ENCODE measurements at places on chromosomes 1 and 21.

- DNase-seq, result no peak
Measured at GRCh38 chr1:38452246-38452645, 405.7 kb upstream of the POU3F1 start.

GRCh38 chr1:228410671-228411070, 4.0 kb upstream of the TRIM11 start:
- DNase-seq, result no peak

GRCh38 chr1:156422602-156423091, 53.6 kb downstream of the RHBG start:
- DNase-seq, result no peak

GRCh38 chr1:209406168-209406567, 177.3 kb upstream of the CAMK1G start:
- DNase-seq, result no peak

DNA sequence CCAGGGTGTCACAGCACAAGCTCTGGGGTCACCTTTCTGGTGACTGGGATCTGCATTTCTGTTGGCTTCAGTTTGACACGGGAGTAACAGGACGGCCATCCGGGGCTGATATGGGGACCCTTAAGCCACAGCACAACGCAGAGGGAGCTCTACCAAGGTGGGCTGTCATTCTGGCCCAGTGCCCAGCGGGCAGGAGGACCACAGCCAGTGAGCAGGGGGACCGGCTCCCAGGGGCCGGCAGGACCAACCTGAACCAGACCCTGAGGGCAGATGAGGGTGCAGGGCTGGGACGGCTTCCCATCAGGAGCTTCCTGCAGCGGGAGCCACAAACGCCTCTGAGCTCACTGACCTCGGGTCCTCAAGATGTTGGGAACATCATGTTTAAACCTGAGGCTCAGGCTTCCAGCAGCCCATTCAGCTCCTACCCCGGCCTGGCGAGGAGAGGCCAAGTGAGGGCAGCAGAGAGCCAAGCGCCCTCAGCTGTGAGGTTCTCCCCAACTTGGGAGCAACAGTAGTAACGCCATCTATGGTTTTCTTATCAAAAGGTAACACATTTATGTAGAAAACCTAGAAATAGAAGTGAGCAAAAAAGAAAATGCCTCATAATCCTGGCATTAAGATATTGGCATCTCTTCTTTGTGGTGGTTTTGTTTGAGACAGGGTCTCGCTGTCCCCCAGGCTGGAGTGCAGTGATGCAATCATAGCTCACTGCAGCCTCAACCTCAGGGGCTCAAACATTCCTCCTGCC, 26.8 kb downstream of the TMEM201 start:
- peak; percentile 58 for DNase-seq

DNA sequence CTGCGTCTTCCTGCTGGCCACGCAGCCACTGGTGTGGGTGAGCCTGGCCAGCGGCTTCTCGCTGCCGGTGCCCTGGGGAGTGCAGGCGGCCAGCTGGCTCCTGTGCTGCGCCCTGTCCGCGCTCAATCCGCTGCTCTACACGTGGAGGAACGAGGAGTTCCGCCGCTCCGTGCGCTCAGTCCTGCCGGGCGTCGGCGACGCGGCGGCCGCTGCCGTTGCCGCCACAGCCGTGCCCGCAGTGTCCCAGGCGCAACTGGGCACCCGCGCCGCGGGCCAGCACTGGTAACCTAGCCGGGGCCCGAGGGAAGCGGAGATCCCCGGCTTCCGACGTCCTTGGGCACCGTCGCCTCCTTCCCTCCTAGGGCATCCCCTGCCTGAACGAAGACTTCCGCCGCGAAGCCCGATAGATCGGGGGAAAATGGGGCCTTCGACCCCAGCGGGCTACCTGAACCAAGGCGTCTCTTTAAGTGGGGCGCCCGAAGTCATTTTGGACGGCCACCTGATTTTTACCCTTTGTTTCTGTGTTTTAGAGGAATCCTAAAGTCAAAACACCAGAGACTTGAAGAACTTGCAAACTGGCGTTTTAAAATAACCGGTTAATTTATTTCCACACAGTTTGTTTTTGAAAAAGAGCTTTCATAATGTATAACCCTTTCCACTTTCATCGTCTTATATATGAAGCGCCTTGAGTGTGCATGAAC, 2.0 kb downstream of the GPR88 start:
- DNase-seq, result no peak

- no peak for DNase-seq
Measured at GRCh38 chr1:101587741-101588140, 350.9 kb downstream of the S1PR1 start.

- DNase-seq, result no peak
Measured at GRCh38 chr1:177432897-177433296, 262.1 kb downstream of the BRINP2 start.

DNA sequence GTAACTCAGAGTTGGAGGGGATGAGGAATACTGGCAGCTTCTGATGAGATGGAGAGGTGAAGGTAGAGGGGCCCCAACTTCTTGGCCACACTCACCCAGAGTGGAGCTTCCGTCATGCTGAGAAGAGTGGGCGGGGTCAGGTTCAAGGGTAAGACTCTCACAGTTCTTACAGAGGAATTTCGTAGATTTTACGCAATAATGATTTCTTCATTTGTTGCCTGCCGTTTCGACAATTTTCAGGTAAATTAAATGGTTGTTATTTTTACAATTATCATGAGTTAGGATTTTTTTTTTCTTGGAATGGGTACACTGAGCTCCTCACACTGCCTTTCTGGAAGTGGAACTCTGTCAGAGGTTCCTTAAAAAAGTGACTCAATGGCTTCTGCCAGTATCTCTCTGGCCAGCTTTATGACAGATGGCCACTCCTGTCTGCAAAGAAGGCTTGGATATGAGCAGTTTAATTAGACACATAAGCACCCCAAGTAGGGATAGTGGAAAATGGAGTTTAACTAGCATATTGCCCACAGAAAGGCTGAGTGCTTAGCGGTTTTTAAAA, 13.8 kb upstream of the NLRP3 start:
- no peak for DNase-seq

DNA sequence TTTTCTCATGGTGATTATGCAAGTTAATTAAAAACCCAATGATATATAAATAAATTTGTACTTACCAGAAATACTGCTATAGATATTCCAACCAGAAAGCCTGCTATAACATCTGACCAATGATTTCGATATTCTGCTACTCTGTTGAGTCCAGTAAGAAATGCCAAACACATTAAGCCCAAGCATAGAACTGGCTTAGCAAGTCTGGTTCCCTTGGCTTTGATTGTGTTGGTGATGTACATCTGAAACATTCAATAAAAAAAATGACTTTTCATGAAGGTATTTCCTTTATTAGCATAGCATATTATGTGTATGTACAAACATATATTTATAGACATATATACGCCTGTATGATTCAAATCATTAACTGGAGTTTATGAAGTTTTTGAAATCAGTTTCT, 82.8 kb downstream of the PLPPR5 start:
- DNase-seq, result no peak

GRCh38 chr1:70003211-70003908, 202.0 kb downstream of the LRRC40 start:
- DNase-seq, result no peak

DNA sequence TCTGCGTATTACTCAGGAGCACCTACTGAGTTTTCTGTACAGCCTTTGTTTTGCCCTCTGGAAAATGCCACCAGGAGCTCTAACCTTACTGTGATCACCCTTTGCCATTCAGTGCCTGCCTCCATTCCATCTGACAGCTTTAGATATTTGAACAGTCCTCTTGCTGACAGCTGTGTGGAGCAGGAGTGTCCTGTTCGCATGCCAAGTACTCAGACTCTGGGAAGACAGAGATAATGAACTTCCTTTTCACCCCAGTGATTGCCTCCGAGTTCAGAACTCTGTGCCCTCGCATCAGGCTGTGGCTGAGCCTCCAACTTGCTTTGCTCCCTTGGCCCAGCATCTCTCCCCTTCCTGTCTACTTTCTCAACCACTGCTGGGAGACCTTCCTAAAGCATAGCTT, 74.0 kb downstream of the CACNA1E start:
- DNase-seq, result no peak

DNA sequence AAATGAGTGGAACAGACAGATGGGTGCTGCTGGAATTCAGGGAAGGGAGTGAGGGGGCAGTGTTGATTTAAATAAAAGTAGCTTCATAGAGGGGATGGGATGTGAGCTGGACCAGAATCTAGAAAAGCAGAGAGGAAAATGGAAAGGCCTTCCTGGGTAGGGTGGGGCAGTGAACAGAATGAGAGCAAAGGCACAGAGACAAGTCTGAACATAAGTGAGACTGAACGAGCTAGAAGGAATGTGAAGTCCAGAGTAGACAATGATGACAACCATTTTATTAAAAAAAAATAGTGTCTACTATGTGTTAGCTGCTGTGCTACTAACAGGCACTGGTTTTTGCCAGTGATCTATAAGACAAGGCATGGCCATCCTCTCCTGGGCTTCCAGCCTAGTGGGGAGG, 36.0 kb downstream of the ELK4 start:
- no peak for DNase-seq

DNA sequence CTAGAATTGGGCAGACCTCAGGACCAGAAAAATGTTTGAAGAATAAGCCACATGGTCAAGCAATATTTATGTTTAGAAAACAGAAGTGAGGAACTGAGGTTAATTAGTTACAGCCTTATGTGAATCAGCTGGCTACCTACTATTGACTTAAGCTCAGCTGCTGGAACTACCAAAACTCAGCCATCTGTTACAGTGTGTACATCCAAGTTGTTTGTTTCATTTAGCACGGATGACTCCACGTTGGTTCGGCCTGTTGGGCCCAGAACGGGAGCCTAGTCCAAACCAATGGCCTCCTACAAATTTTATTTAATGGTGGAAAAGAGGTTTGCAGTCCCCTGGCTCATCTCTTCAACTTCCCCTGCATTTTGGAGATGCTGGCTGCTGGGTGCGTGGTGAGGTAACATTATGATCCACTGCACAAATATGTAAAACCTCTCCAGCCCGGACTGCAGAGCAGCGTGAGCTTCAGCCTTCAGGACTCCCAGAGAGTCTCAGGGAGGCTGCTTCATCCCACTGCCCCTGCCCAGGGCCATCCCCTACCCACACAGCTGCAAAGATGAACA, 143.4 kb downstream of the ZZZ3 start:
- no peak for DNase-seq

GRCh38 chr1:191074881-191075280, 597.2 kb upstream of the BRINP3 start:
- DNase-seq, result no peak
